Osteocyte (in vitro differentiated cells): ENCODE measurements at places on chromosomes 13 and 19.

DNA sequence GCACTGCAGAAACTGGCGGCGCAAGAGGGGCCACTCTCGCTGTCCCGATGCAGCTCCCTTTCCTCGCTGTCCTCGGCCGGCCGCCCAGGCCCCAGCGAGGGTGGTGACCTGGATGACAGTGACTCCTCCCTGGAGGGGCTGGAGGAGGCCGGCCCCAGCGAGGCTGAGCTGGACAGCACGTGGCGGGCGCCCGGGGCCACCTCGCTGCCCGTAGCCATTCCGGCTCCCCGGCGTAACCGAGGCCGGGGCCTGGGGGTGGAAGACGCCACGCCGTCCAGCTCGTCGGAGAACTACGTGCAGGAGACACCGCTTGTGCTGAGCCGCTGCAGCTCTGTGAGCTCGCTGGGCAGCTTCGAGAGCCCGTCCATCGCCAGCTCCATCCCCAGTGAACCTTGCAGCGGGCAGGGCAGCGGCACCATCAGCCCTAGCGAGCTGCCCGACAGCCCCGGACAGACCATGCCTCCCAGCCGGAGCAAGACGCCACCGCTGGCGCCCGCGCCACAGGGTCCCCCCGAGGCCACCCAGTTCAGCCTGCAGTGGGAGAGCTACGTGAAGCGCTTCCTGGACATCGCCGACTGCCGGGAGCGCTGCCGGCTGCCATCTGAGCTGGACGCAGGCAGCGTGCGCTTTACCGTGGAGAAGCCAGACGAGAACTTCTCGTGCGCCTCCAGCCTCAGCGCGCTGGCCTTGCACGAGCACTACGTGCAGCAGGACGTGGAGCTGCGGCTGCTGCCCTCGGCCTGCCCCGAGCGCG is 12.4 kb downstream of the C19orf25 start:
- no peak for DNase-seq

DNA sequence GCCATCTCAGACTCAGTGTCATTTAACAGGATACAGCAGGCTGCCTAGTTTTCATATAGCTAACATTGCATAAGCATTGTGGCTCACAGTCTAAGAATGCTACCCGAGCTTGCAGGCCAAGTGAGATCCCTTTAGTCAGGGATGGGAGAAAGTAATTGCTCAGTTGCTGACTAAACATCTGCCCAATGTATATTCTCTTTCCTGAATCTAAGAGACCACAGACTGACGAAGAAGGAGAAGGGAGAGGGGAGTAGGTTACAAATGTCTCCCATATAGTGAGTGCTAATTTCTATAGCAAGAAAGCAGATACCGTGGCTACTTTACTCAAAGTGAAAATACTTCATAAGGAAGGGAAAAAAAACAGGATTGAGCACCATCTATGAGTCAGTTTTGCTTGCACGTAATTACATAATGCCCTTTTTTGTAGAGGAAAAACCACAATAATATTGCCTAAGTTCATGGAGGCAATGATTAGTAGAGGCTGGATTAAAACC is 453.9 kb downstream of the COG6 start:
- DNase-seq, result no peak

GRCh38 chr13:34435338-34435737 is 506.7 kb upstream of the NBEA start:
- DNase-seq, result no peak

DNA sequence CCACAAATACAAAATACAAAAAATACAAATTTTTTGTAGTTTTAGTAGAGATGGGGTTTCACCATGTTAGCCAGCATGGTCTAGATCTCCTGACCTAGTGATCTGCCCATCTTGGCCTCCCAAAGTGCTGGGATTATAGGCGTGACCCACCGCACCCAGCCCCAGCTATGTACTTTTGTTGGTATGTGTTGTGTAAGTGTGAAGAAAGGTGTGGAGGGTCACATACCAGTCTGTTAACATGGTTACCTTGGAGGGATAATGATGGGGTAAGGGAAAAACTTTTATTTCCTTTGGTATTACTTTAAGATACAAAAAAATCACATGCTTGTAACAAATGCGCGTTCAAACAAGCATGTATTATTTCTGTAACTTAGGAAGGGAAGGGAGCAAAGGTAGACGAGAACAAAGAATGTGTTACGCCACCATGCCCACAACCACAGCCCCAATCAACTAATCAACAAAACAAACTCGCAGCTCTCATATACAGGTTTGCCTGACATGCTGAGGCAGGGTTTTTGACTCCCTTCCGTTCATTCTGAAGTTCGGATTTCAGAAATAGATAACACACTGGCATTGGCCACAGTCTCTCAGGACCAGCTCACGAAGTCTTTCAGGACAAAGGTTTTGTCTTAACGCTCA is 13.5 kb upstream of the VWA8 start:
- no peak for DNase-seq

DNA sequence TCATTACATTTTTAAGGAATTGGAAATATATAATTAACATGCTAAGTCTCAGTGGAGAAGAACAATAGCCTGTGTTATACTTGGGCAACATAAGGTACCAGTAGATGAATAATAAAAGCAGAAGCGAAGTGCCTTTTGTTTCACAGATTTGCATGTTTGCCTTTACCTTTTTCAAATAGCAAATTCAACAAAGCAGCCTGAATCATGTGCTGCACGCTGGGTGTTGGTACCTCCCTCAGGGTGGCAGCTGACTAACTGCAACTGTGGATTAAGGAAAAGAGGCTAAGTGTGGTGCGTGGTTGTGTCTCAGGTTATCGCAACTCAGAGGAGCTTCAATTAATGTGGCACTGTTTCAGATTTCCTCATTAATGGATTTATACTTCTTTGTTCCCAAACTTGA is 189.0 kb downstream of the LMO7 start:
- no peak for DNase-seq

- DNase-seq, result no peak
These were observed 128.7 kb downstream of the KLF12 start for GRCh38 chr13:74005320-74006157.

DNA sequence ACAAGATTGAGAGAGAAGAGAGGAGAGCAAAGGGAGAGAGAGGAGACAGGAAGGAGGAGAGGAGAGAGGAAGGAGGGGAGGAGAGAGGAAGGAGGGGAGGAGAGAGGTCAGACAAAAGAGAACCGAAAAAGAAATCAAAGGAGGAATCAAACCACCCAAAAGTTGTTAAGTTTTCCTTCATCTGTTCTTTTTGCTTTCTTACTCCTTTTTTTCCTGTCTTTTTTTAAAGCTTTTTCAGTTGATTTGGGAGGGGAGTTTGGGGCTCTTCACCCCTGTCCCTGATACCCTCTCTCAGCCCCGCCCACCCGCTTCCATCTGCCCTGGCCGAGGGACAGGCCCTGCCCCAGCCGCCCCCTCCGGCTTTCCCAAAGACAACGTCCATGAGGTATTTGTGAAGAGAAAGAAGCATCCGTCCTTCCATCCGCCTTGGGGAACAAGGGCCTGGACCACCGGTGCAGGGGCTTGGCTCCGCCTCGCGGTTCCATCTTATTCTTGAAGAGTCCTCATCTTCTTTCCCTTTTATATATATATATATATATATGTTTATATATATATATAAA is 13.3 kb downstream of the ZNF574 start:
- DNase-seq, result no peak

GRCh38 chr13:98509271-98510155 is 67.4 kb downstream of the STK24 start:
- peak; percentile 62 for DNase-seq

GRCh38 chr19:29401712-29402421 is 123.9 kb upstream of the VSTM2B start:
- no peak for DNase-seq

DNA sequence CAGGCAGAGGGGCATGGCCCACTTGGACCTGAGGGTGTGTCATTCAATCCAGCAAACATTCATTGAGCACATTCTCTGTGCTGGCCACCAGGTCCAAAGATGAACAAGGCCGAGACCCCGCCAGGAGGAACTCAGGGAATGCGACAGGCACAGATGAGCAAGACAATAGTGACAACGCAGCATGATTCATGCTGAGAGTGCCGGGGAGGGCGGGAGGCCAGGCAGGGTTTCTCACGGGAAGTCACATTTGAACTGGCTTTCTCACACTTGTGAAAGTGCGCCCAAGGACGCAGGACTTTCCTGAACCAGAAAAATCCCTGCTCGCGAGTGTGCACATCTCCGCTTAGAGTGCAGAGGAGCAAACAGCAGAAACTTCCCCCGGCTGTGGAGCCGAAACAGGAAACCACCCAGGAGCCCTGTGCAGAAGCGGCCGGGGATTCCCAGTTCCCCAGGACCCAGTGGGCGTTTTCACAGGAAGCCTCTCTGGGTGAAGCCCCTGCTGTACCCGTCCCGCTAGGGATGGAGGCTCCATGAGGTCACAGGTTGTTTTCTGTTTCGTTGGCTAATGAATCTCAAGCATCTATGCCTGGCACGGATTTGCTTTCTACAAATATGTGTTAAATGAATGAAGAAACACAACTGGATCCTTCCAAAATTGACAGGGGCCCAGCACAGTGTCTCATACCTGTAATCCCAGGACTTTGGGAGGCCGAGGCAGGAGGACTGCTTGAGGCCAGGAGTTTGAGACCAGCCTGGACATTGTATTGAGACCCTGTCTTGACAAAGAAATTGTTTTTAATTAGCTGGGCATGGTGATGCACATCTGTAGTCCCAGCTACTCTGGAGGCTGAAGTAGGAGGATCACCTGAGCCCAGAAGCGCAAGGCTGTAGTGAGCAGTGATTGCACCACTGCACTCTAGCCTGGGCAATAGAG is 68.4 kb upstream of the TM9SF2 start:
- DNase-seq, result no peak

DNA sequence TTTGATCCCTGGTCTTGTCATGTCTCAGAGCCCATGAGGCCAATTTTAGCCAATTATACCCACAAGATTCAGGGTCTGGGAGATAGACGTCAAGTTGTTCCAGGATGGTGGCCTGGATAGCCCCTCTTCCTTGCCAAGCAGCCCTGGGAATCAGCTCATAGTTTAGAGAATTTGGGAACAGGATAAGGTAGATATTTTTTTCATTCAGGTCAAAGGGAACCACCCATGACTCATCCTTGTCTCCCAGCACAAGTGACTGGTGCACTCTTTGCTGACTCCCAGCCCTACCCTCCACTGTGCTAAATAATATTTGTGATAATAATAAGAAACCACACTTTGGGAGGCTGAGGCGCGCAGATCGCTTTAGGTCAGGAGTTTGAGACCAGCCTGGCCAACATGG is 17.1 kb upstream of the S1PR4 start:
- DNase-seq, result no peak

GRCh38 chr13:59201841-59202240 is 961.9 kb downstream of the DIAPH3 start:
- no peak for DNase-seq

DNA sequence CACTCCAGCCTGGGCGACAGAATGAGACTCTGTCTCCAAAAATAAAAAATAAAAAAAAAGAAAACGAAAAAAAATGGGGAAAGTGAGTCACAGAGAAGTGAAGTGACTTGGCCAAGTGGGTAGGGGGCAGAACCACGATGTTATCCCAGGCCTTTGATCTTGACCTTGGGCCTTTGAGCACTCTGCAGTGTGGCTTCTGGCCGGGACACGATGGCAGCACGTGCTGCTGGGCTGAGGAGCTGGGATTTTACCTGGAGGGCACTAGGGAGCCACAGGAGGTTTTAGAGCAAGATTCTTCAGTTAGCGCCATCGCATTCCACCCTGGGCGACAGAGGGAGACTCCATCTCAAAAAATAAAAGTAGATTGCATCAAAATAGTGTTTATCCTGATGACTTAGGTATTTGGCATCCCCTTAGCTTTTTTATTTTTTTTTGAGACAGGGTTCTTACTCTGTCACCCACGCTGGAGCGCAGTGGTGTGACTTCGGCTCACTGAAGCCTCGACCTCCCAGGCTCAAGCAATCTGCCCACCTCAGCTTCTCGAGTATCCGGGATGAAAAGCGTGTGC is 4.3 kb upstream of the TLE5 start:
- DNase-seq, result no peak

DNA sequence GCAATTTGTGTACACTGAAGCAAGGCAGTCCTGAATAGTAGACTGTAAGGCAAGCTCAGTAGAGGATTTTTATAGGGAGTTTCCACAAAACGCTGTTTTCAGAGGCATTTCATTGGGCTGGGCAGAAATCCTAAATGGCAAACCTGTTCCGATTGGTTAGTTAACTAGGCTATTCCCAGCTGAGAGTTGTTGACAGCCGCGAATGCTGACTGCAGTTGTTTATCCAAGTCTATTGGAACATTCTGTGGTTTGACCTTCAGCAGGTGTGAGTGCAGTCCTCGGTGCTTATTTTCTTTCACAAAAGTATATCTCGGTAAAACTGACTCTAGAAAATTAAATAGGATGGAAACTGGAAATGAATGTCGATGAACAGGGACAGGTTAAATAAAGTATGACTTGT is 45.4 kb downstream of the TPT1 start:
- no peak for DNase-seq

- DNase-seq, result no peak
These were observed 546 bp downstream of the UBXN6 start for GRCh38 chr19:4456843-4457653.

GRCh38 chr13:20264271-20265018 is 32.3 kb upstream of the GJB6 start:
- DNase-seq, result no peak

- no peak for DNase-seq
These were observed 25.1 kb downstream of the DOT1L start for GRCh38 chr19:2188708-2189385.

GRCh38 chr19:40641281-40641680 is 40.1 kb downstream of the LTBP4 start:
- DNase-seq, result no peak

DNA sequence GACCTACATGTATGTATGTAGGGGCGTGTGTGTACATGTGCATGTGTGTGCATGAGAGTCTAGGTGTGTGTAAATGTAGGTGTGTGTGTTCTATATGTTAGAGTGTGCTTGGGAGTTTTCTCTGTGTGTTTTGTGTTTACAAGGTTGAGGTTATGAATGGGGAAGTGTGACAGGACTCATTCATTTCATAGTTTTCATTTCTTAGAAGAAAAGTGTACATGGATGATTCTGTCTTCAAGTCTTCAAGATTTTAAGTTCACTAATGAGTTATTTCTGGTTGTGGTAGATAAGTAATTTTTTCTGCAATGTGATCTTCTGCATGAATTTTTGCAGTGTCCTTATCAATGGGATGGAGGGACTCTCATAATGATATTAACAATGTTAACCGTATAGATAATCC is 118.2 kb upstream of the SLC10A2 start:
- DNase-seq, result no peak

- peak; percentile 17 for DNase-seq
These were observed 148.1 kb downstream of the USP12 start for GRCh38 chr13:27023385-27024073.

DNA sequence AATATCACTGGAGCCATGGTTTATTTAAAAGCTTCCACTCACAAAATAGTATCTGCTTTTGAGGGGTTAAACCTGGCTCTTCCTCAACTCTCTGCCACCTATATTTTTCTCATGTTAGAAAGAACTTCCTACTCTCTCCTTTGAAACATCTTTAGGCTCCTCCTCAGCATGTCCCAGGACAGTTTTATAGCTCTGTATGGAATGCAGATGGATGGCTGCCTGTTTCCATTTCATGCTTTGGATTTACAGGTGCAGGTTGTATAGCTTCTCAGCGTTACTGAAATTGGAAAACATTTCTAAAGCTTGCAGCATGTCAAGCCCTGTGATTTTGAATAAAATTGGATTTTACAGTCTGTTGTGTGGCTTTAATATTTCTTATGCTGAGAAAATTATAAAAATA is 314.0 kb downstream of the NDFIP2 start:
- DNase-seq, result no peak

- no peak for DNase-seq
These were observed 127.2 kb upstream of the GJB6 start for GRCh38 chr13:20359335-20359734.

GRCh38 chr13:49062297-49062896 is 86.7 kb downstream of the FNDC3A start:
- DNase-seq, result no peak
